ENCODE measurements at places on chromosomes 3 and 15.

GRCh38 chr3:82000773-82001172, 239.3 kb upstream of the GBE1 start:
- no peak for DNase-seq

- DNase-seq, result no peak
Measured at GRCh38 chr3:195221015-195221853, 49.7 kb downstream of the XXYLT1 start.

DNA sequence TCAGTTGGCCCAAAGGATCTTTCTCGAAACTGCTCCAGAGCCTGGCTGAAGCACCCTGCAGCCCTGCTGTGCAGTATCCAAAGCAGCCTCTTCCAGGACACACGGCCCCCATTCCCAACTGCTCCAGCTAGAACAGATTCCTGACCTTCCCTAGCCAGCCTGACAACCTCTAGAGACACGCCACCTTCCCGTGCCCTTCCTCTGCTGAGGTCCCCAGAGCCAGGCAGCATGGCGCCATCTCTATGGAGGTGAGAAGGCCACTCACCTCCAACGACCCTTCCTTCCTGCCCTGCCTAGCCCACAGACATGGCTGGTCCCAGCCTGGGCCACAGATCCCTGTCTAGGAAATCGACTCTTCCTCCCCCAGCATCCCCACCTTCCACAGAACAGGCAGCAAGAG, 3.1 kb downstream of the KIF7 start:
- no peak for DNase-seq

DNA sequence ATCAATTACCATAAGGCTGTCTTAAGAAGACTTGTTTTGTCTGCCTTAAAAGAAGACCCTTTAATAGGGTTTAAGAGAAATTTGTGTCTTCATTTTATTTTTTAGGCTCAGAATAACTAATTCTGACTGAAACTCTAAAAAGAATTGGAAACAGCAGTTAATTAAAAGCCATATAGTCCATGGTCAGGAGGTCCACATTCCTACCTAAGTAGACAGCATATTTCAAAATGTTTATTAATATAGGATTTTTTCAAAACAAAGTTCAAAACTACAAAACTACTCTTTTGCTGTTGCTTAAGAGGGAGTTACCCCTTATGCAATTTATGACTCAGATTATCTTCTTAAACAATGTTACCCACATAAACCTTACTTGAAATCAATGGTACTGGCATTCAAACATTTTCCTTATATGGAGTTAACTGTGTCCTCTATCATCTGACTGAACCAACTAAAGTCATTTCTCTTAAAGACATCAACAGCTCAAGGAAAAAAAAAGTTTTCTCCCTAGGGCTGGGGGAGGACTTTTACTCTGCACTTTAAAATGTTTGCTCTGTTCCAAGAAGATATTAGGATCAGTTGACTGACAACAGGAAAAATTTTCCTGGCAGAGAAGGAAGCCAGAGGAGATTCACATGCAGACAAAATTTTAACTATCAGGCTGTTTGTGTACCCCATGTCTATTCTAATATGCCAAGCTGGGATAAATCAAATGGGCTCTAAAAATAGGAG, 56.8 kb upstream of the NANOGP8 start:
- DNase-seq, result no peak

DNA sequence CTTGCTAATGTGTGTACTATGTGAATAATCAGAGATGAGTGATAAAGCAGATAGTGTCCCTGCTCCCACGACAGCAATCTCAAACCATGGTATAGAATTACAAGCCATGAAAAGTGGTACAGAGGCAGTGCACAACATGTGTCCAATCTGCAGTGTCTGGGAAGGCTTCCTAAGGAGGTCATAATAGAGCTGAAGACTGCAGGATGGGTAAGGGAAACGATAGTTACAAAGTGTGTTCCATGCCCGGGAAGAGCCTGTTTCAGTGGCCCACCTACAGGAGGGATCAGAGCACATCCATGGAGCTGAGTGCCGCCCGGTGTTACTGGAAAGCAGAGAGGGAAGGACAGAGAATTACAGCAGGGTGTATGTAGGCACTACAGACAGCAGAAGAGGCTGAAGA, 48.9 kb downstream of the PAK2 start:
- no peak for DNase-seq

DNA sequence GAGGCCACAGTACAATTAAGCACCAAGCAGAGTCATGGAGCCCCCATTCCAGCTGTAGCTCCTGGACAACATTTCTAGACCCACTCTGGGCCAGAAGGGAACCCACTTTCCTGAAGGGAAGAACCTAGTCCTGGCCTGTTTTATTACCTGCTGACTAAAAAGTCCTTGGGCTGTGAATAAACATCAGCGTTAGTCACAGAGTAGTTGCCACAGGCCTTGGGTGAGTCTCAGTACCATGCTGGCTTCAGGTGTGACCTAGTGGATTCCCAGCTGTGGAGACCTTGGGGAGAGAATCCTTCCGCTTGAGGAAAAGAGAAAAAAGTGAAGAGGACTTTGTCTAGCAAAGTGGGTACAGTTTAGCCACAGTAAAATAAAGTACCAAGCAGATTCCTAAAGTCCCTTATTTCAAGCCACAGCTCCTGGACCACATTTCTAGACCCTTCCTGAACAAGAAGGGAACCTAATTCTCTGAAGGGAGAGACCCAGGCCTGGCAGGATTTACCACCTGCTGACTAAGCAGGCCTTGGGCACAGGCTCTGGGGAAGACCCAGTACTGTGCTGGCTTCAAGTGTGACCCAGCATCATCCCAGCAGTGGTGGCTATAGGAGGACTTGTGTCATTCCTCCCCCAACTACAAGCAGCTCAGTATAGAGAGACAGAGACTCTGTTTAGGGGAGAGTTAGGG, 118.3 kb upstream of the KCNH8 start:
- DNase-seq, result no peak

DNA sequence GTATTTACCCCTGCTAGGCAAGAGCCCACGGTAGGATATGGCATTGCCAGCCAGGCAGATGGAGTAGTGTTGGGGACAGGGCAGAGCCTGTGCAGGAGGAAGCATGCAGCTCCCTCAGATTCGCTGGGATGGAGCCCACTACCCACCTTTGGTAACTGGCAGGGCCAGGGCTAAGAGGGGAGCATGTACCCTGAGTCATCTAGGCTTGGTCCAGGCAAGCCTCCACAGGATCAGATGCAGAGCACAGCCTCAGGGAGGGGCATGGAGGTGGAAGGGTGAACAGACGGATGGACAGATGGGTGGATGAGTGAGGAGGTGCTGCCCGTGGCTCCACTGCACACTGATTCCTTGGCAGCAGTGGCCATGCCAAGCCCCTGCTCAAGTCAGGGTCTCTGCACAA, 33.0 kb downstream of the IL20RB start:
- DNase-seq, result no peak

DNA sequence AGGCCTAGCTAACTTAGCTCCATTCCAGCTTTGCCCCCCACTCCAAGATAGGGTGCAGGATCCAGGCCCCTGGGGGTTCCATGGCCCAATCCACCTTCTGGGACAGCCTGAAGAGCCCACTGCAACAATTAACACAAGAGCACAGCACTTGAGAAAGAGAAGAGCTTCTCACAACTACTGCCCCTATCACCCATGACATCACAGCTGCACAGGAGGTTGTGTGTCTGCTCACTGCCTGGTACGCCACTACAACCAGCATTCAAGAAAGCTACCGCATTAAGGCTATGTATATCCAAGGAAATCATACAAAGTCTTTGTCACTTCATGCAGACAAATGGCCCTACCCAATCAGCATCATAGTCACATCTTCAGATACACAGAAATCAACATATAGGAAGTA, 62.0 kb downstream of the MYO5A start:
- DNase-seq, result no peak

All from stimulated activated CD4-positive, alpha-beta T cell treated with anti-CD3 and anti-CD28 coated beads, Interleukin-1b, Interleukin-23, amount 100 ng/mL, for 48 hours (primary cell).